ENCODE measurements at places on chromosomes 16 and 17.

GRCh38 chr17:75073618-75074047 lies 14.1 kb upstream of the SLC16A5 start:
- no peak for DNase-seq

- DNase-seq: no peak
Measured at GRCh38 chr17:44707755-44708400, 587 bp upstream of the DBF4B start.

DNA sequence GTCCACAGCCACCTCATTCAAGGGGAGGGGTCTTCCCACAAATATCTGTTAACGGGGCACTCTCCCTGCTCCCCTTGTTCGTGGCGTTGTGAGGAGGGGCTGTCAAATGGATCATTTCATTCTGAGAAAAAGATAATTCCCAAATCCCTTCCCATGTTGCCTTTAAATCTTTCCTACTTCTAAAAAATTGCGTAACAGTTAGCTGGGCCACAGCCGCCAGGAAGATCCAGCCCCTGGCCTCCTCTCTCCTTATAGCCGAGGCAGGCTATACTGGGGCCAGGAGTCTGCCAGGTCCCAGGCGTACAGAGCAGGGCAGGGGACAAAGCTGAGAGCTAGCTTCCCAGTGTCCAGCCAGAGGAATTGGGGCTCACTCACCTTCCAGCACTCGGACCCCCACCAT lies 430 bp downstream of the C16orf89 start:
- DNase-seq: no peak

- no peak for DNase-seq
Measured at GRCh38 chr16:10528635-10529034, 51.8 kb downstream of the EMP2 start.

GRCh38 chr17:1029922-1030644 lies 33.2 kb downstream of the TIMM22 start:
- DNase-seq: no peak

DNA sequence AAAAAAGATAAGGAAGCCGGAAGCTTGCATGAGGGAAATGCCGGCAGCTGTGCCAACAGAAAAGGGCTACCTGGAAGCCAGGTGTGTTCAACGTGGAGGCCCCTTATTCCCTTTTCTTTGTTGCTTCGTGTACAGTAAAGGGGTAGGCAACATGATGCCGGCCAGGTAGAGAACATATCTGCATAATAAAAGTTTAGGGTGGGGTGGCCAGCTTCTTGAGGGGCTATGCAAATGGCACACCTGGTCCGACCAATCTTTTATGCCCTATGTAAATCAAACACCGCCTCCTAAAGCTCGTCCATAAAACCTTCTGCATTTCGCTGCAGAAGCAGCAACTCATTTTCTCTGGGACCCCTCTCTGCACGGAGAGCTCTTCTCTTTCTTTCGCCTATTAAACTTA lies 911.6 kb downstream of the KCNJ2 start:
- DNase-seq: no peak

DNA sequence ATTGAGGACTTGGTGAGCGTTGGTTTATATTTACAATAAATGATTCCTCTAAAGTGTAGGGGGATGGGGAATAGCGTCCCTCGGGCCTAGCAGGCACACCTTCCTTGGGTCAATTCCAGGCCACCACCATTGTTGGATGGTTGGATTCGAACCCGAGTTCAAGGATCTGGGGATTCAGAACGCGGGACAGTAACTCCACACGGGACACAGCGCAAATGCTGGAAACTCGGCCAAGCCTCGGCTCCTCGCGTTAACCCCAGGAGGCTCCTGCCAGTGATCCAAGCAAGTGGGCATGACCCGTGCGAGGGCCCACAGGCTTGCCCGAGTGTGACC lies 613 bp downstream of the B9D1 start:
- no peak for DNase-seq

DNA sequence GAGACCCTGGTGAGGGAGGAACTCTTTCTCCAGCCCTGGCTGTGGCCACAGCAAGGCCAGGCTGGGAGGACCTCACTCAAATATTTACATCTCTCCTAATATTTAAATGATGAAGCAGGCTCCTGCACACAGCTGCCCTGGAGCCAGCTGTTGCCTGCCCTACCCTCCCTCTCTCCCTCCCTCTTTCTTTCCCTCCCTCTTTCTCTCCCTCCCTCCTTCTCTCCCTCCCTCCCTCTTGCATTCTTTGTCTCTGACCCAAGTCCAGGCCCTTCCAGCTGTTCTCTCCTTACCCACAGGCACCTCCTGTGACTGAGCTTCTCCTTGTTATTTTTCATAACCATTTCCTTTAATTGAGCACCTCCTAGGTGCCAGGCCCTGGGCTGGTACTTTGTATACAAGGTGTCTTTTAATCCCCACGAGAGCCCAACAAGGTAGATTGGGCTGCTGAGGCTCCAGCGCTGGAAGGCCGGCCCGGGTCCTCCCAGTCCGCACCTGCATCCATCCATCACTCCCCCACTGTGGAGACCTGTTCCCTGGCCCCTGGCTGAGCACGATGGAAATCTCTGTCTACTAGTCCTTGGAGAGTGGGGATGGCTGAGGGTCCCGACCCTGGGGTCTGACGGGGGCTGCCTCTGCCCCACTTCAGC lies 242.3 kb downstream of the SEC14L1 start:
- no peak for DNase-seq

- peak; percentile 88 for DNase-seq
Measured at GRCh38 chr17:62892870-62893338, 73.1 kb upstream of the TANC2 start.

- DNase-seq: peak; percentile 44
Measured at GRCh38 chr17:58487589-58488427, at the start of gene HSF5. Gene HSF5 (minus strand): TSS chr17:58488408. CDS start chr17:58488274, 134 bp downstream.
